Ureter (tissue), 1 donor: ENCODE measurements at places on chromosomes 4 and X.

GRCh38 chr4:185730387-185730786, 81.6 kb downstream of the SORBS2 start:
- DNase-seq, result no peak

DNA sequence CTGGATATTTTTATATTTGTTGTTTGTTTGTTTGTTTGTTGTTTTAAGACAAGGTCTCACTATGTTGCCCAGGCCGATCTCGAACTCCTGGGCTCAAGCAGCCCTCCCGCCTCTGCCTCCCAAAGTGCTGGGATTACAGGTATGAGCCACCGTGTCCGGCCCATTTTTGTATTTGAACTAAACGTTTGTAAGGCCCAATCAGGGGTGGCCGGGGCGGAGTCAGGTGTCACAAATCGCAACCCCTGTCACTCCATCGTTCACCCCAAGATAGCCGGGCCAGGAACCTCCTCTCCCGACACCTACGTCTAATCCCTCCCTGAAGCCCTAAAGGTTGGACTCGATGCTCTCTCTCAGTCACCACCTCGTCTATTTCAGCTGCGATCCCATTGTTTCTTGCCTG, 722 bp upstream of the EFHC2 start:
- peak; percentile 41 for DNase-seq

DNA sequence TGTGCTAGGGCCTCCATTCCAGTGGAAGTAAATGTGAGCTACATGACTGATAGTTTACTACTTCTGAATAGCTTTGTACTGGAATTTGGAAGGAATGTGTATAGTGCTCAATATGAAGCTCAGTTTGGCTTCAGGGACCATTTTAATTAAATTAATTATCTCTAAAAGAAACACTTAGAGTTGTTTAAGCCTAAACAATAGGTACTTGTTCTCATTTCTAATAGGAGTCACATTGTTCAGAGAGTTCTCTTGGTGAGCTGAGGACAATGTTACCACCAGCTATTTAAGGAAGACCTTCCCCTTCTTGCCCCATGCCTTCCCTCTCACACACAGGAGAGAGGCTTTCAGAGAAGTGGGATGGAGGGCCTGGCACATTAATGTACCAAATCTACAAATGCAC, 78.3 kb downstream of the CHIC2 start:
- no peak for DNase-seq

- DNase-seq, result no peak
Measured at GRCh38 chr4:132530861-132531260, 618.2 kb upstream of the PCDH10 start.

- no peak for DNase-seq
Measured at GRCh38 chrX:40966213-40966820, 118.9 kb upstream of the USP9X start.
